ENCODE measurements at places on chromosomes 5 and 9.

GRCh38 chr5:36593867-36594266 lies 12.5 kb upstream of the SLC1A3 start:
- DNase-seq, result no peak

DNA sequence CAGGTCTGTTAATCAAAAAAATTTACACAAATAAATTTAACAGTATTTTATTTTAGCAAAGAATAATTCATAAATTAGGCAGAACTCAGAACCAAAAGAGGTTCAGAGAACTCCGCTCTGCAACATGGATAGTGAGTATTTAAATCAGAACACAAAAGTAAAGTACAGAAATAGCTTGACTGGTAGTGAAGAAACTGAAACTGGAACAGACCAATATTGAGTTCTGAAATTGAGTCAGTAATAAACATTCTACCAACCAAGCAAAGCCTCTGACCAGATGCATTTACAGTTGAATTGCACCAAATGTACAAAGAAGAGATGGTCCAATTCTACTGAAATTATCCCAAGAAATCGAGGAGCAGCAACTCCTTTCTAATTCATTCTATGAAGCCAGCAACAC lies 1542.8 kb downstream of the EFNA5 start:
- DNase-seq, result no peak

DNA sequence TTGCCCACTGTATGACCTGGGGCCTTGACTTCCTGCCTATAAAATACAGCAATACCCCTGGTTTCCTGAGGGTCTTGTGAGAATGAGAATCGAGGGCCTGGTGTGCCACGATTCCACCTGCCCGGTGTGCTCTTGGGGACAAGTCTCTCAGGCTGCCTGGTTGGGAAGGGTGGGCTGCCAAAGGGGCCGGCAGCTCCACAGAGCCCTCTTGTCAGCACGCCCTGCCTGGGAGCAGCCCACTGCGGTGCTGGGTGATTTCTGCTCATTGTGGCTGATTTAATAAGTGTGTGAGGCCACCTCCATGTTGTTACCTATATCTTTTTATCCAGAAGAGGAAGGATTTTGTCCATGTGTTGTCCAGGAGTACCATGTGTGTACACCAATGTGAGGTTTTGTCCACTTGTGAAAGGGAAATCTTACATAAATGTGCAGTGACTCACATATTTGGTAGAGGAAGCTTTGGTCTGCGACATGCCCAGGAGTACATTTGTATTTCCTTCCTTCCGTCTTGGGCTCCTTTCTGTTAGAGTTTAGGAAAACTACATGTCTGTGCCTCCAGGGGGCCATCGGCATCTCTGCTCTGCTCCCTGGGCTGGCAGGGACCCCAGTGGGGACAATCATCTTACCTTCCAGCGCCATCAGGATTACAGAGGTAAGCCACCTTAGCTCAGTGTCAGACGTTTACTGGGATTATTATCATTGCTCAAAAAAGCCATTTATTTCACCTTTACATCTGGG lies 108.6 kb downstream of the PHF2 start:
- no peak for DNase-seq

DNA sequence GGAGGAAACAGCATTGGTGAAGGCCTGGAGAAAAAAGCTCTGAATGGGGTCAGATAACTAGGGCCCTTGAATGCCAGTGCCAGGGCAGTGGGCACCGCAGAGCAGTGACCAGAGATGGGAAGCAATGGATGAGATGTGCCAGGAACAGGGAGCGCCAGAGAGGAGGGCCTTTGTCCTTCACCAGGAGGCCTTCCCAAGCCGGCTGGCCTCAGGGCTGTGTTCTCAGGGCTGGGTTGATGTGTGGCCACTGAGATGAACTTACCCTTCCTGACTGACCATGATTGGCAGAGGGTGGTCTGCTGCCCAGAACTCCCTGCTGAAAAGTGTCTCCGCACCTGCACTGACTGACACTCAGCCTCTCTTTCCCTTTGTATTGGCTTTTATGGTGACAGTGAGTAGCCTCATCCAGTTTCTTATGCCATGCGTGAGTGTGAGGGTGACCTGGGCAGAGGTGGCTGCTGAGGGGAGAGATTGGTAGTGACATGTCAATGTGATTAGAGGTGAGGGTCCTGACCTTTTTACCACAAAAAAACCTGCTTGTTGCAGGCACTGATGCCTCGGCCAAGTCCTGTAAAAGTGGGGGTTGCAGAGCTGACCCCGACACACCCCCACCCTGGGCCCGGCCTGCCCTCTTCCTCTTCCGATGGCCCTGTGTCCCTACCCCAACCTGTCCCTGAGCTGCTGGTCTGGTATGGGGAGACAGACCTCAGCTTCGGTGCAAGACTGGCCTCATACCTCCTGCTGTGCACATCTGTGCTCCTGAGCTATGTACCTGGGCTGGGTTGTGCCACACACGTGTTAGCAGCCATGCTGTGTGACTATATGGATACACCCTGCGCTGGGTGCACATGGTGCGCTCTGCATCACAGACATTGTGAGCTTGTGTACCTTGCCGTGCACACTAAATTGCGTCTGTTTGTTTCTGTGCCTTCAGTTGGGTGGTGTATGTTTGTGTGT lies 57.1 kb upstream of the PSD2 start:
- no peak for DNase-seq

- no peak for DNase-seq
Observed at GRCh38 chr5:142684508-142685041, 1.3 kb downstream of the FGF1 start.

- no peak for DNase-seq
Observed at GRCh38 chr9:92186631-92187030, 71.4 kb upstream of the SPTLC1 start.

DNA sequence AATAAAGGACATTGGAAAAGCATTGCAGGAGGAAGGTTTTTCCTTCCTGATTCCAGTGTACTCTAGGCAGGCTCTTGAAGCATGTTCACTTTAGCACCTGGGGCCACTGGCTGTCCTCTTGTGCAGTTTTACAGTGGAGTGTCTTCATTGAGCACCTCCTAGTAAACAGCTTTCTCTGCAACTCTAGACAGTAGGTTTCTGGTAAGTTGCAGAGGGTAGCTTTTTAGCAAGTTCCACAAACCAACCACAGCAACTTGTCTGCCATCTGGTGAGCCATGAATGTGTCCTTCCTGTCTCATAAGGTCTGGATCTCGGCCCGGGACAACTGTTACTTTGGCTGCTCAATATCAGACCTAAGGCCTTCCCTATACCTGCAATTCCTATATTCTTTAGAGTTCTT lies 488.0 kb downstream of the MAN2A1 start:
- no peak for DNase-seq

DNA sequence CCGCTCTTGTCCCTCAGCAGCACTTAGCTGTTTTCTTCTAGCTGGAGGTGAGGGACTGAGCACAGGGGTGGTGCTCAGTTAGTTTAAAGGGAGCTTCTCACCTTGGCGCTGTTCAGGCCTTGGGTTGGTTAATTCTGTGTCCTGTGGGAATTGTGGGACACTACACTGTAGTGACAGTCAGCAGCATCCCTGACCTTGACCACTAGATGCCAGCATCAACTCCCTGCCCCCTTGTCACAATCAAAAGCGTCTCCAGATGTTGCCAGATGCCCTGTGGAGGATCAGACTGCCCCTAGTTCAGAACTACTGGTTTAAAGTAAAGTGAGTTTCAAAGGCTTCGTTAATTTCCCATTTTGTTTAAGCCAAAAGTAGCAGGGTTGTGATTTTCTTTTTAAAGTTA lies 65.5 kb upstream of the DMRT3 start:
- DNase-seq, result no peak

DNA sequence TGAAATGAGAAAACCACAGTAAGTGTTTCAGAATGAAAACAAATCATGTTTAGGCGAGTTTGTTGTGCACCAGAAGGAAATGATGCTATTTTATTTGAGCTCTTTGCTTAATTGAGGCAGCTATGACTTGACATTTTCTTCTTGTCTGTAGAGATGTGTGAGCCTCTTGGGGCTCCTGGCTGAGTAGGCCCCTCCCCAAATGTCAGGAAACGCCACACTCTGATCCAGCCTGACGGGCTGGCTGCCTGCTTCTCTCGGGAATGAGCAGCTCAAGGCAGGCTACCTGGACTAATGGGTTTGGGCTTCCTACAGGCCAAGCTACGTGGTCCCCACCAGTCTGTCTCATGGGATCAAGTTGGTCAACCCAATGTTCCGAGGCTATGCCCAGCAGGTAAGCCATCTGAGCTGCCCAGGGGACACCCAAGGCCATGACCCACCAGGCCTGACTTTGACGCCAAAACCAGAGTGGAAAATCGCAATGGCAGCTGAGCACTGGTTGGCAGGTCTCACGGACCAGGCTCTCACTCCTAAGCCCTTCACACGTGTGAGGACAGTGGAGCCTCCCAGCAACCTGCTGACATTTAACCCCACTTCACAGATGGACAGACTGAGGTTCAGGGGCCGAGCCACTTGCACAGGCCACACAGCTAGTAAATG lies 29.9 kb downstream of the USP20 start:
- DNase-seq, result no peak

DNA sequence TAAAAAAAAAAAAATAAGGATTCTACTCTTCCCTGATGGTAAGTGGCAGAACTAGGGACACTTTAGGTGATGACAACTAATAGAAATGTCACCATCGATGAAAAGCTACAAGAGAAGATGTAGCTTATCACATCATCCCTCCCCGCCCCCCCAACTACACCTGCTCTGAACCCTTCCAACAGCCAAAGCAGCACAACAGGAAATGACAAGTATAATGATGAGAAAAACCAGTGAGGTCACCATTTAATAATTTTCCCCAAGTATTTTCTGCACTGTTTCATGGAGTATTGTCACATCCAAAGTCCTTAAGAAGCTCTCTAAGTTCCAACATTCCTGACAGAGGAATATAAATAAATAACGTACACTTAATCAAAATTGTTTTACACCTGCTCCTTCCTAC lies 221.4 kb downstream of the EFNA5 start:
- DNase-seq, result no peak

GRCh38 chr9:2109069-2109650 lies 94.0 kb downstream of the SMARCA2 start:
- no peak for DNase-seq

GRCh38 chr5:61486476-61486875 lies 154.4 kb downstream of the ZSWIM6 start:
- no peak for DNase-seq

- no peak for DNase-seq
Observed at GRCh38 chr9:89361816-89362646, 43.7 kb downstream of the SECISBP2 start.

DNA sequence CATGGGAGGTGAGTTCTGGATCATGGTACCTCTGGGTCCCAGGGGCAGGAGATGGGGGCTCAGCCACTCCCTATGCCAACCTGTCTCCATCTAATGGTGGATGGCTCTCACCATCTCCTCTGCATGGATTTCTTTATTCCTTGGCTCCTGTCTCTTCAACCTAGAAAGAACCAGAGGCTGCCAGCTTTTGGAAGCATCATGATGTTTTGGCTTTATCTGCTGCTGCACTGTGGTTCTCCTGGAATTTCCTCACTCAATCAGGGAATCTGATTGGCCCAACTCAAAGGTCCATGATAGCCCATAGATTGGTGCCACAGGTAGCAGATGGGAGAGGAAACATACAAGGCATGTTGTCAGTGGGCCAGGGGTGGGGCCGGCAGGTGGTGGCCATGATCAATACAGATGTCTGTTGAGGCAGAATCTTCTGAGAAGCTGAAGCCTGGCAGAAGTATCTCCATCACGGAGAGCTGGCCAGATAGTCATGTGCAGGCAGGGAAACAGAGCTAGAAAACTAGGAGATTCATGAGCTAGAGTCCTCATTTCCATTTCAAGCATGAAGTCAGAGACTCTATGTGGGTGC lies 158.2 kb downstream of the MACROH2A1 start:
- DNase-seq, result no peak

DNA sequence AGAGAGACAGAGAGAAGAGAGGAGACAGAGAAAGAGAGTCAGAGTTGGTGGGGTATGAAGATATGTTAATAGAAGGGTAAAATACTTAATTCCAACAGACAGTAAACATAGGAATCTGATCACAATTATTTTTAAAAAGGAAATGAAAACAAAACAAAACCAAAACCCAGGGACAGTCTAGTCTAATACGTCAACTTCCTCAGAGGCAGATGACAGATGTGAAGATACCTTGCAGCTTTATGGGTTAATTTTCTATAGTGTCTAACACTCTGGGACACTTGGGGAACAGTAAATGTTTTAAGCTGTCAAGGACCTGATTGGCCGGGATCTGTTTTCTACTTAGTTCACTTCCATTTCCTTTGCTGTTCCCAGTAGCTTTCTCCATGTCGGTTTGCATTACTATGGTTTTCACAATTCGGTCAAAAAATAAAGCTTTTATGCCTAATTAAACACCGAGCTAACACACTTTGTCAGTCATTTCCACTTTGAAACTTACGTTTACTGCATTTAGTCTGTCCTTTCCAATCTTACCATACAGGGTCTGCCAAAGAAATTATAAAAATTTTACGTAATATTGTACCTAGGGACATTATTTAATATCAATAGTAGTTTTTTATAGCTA lies 216.5 kb downstream of the MCTP1 start:
- DNase-seq, result no peak

- no peak for DNase-seq
Observed at GRCh38 chr9:8605096-8605495, 805.5 kb upstream of the DMAC1 start.

GRCh38 chr5:117266280-117266679 lies 691.7 kb upstream of the SEMA6A start:
- no peak for DNase-seq

- peak; percentile 27 for DNase-seq
Observed at GRCh38 chr5:72108202-72109061, 1.2 kb downstream of the MAP1B start.

DNA sequence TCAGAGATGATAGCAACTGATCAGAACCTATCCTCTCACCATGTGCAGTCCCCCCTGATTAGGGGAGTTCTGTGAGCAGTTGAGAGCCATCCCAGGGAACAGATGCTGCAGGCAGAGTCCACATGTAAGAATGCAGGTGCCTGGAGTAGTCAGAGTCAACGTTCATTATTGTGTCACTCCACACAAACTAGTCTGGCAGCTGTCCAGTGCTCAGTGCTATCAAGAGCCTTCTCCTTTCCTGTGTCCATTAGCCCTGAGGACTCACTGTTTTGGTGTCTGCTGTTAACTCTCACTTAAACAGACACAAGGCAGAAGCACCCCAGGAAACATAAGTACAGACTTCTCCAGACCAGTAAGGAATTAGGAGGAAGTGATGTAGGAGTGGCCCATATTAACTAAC lies 2.5 kb downstream of the SH3TC2 start:
- no peak for DNase-seq

DNA sequence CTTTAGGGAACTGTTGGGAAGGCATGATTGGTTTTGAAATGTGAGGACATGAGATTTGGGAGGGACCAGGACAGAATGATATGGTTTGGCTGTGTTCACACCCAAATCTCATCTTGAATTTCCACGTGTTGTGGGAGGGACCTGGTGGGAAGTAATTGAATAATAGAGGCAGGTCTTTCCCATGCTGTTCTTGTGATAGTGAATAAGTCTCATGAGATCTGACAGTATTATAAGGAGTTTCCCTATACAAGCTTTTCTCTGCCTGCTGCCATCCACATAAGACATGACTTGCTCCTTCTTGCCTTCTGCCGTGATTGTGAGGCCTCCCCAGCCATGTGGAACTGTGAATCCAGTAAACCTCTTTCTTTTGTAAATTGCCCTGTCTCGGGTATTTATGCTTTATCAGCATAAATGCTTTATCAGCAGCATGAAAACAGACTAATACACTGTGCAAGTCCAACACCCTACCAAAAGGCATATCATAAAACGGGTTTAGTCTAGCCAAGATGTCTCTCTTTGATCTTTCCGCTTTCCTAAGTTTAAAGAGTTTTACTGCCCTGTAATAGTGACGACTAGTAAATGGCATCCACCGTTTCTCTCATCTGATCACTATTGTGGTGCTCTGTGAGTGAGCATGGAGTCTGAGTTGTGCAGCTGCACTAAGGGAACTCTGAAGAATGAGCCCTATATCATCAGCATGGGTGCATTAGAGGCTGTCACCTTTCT lies 12.9 kb upstream of the ZNF782 start:
- no peak for DNase-seq

- no peak for DNase-seq
Observed at GRCh38 chr5:56329652-56330051, 96.5 kb upstream of the ANKRD55 start.
